ENCODE measurements at places on chromosomes 7 and 10.
A peak's percentile ranks its signal among the peaks of the same experiment; 100 is the strongest.

GRCh38 chr10:23343591-23344240 is 881 bp downstream of the C10orf67 start:
- no peak for DNase-seq

GRCh38 chr10:78210548-78210947 is 176.9 kb downstream of the RPS24 start:
- no peak for DNase-seq

DNA sequence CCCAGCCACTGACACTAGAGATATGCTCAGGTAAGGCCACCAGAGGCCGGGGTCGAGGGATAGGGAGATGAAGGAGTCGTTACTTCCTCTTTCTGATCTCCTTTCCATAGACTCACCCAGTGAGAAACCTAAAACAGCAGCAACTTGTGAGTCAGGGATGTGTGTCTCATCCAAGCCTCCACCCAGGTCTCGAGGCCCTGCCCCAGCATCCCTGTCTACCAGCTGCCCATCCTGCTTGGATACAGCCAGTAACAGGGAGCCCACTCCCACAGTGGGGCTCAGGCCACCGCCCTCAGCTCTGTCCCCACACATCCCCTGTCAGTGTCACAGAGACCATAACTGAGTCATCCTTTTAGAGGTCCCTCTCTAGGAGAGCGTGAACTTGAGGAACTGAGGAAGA is 49.6 kb upstream of the CHST15 start:
- no peak for DNase-seq

GRCh38 chr7:104252409-104253134 is 44.8 kb upstream of the ORC5 start:
- no peak for DNase-seq

DNA sequence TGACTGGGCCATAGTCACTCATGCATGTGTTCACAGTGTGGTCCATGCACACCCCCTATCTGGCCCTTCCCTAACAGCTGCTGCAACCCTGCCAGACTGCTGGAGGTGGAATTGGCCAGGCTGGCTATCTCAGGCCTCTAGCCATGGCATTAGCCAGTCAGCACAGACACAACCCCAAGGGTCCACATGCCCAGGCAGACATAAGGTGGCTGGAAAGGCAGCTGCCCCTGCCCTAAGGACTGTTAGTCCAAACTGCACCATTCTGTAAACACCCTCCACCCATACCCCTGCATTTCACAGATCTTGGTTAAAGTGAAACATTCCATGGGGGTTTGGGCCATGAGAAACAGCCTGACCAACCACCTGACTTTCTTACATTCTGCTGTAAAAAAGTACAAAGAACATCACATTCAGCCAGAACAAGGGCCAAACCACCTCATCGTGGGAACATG is 137.4 kb upstream of the KCNMA1 start:
- no peak for DNase-seq

- DNase-seq, result no peak
Observed at GRCh38 chr10:132697578-132698200, 88.3 kb downstream of the NKX6-2 start.

DNA sequence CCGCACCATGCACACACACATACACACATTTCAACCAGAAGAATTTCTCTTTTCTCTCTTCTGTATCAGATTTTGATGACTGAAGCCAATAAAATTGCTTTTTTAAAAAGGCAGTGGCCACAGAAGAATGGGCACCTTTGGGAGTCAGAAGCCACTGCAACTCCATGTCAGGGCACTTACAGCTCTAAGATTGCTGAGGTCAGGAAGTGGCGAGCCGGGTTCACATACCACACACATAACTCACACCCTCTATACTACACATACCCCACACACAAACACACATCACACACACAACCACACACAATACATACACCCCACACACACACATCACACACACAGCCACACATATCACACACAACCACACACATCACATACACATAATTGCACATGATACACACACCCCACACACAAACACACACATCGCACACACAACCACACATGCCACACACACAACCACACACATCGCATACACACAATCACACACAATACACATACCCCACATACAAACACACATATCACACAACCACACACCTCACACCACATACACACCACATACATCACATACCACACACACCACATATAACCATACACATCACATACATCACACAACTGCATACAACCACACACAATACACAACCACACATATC is 31.2 kb downstream of the GPRIN2 start:
- no peak for DNase-seq

- no peak for DNase-seq
Observed at GRCh38 chr7:134834689-134835462, 55.4 kb downstream of the CALD1 start.

DNA sequence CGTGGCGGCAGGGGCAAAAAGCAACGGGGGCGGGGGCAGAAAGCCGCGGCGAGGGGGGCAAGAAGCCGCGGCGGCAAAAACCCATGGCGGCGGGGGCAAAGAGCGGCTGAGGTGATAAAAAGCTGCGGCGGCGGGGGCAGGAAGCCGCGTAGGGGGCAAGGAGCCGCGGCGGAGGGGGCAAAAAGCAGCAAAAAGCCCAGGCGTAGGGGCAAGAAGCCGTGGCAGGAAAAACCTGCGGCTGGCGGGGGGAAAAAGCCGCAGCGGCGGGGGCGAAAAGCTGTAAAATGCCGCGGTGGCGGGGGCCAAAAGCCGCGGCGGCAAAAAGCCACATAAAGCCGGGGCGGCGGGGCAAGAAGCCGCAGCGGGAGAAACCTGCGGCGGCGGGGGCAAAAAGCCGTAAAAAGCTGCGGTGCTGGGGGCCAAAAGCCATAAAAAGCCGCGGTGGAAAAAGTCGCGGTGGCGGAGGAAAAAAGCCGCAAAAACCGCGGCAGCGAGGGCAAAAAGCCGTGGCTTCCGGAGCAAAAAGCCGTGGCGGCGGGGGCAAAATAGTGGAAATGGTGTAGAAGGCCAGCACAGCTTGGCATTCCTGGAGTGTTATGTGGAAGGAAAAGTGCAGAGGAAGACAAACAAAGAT is 487.8 kb downstream of the ZNF33B start:
- no peak for DNase-seq

- DNase-seq, result no peak
Observed at GRCh38 chr10:1571587-1572237, 165.6 kb downstream of the ADARB2 start.

GRCh38 chr7:155414547-155415492 is 43.1 kb upstream of the EN2 start:
- no peak for DNase-seq

DNA sequence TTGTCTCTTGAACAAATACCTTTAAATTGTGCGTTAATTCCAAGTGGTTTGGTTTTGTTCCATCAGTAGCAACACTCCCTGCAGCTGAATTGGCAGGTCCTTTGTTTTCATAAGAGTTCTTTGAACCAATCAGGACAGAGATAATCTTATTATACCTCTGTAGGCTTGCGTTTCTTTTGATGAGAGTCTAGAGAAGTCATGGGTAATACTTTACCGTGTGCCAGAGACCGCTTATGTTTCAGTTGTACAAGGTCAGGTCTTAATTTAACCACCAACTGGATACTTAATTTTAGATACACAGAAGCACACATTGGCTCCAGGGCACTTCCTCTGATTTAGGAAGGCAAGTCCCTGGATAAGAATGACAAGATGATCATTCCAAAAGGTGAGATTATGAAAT is at the start of gene ASB15:
TSS of gene ASB15 (plus strand) at position 292 of the 400 bp plus-strand sequence. CDS start 12,682 bp downstream, outside the sequence.
- no peak for DNase-seq

DNA sequence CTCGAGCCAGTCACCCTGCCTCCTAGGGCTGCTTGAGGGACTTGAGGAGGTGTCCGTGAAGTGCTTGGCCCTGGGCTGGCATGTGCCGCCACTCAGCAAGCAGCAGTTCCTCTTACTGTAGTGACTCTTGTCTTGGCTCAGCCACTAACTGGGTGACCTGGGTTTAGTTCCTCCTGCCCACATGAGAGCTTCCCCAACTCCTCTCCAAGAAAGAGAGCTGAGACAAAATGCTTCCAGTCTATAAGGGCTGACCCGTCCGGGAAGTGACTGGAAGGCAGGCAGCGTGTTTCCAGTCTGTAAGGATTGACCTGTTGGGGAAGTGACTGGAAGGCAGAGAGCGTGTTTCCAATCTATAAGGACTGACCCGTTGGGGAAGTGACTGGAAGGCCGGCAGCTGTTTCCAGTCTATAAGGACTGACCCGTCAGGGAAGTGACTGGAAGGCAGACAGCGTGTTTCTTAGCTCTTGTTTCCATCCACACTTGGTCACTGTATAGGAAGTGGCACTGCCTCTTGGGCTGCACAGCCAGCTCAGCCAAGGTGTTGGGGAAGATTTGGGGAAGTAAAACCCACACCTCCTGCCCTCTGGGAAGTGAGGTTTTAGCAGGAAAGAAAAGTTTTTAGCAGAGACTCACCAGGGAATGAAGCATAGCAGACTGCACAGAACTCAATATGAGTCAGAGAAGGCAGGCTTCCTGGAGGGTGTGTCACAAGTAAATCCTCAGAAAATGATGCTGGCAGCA is 53.3 kb upstream of the PPIF start:
- DNase-seq, result no peak

DNA sequence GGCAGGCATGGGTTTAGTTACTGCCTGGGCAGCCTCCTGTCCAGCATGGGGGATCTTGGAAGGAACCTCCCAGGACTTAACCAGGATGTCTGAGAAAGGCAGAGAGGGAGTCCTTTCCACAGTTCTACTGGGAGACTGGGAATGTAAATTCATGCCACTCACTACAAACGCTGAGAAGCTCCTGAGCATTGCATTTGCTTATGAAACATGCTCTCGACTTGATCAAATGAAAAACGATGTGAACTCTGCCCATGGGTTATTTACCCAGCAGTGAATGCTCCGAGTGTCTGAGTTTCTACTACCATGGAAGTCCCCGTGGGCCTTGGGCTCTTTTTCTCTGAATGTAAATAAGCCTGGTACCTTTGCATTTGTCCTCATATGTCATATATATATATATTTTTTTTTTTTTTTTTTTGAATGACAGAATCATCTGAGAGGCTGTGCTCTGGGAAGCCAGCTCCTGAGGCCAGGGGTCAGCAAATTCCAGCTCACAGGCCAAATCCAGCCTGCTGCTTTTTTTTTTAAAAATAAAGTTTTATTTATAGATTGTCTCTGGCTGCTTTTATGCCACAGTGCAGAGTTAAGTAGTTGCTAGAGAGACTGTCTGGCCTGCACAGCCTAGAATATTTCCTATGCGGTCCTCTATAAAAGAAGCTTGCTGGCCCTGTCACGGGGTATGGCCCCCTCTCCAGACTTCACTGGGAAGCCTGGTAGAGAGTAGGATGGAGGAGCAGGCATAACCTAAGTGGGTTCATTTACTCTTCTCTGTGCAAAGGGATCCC is 21.4 kb upstream of the RAPGEF5 start:
- no peak for DNase-seq

DNA sequence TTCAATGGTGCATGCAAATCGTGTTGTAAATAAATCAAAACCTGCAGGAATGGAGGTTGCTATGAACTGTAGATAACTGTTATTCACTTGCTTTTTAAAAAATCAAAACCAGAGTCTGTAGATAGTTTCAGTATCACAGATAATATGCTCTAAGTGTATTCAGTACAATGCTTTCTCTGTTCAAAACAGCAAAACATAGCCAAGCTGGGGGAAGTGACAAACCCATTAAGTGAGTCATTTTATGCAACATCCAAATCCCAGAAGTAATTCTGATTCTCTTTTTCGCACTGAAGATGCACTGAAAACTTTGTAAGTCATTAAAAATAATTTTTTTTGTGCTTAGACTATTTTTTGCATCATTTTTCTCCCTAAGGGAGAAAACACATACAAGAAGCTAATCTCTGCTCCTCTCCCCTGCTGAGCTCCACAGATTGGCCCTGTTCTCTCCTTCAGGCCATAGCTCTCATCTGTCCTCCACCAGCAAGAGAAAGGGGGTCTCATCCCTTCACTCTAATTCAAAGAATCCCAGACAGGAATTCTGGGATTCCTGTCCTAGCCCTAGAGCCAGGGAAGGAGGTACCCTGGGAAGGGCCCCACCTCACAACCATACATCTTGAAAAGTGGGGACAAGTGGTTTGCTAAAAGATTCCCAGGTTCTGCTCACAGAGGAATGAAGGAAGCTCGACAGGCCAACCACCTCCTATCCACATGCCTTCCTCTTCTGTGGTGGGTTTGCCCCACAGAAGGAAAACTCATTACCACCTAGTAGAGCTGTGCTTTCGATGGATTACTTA is 4.9 kb downstream of the PRTFDC1 start:
- peak; percentile 12 for DNase-seq

- no peak for DNase-seq
Observed at GRCh38 chr7:157281221-157281998, 55.4 kb upstream of the DNAJB6 start.

DNA sequence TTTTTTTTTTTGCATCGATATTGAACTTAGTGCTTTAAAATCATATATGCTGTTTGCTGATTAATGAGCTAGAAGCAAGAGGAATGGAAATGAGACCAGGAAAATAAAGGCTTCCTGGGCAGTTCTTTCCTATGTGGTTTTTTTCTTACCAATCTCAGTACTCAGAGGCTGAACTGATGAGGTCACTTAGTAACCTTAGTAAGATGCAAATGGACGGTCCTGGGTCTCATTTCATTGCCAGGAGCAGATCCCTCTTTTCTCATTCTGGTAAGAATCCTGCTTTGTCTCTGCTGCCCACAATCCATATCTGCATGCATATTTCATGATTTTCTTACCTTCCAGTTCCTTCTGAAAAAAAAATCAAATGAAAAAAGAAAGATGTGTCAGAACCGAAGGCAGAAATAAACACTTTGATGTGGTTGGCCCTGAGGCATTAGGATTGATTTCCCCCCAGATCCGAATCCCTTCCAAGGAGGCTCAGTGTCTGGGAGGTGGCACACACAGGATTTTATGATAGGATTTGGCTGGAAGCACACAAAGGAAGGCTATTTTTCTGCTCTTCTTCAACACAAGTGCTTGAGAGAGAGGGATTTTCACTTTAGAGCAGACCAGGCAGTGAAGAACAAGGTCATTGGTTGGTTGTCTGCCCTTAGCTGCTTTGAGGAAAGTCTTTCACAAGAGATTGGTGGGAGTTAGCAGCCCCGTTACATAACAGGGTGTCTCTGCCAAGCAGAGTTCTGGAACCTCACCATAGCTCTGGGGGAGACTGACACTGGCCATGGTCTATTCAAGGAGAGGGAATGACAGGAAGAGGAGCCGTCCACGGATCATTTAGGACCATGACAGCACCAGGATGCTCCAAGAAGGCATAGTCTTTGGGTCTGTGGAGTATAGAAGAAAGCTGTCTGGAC is 150.0 kb downstream of the CAMK1D start:
- no peak for DNase-seq

- DNase-seq, result no peak
Observed at GRCh38 chr7:94244760-94245159, 149.9 kb upstream of the COL1A2 start.

DNA sequence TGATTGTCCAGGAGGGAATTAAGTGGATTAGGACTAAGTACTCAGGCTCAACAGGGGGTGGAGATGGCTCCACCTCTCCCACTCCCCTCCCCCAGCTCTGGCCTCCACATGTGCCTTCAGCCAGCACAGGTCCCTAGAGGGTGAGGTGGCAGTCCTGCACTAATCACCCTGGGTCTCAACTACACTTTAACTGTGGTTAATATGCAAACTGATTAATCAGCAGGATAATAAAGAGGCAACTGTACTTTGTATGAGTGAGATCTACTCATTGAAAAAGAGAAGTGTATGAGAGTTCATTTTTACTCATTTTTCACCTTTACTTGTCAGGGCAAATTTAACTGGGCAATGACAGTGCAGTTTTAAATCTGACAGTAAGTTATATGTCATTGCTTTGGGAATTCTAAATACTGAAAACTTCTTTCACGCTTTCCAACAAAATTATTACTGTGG is 223.8 kb upstream of the CCDC6 start:
- no peak for DNase-seq

- no peak for DNase-seq
Observed at GRCh38 chr7:24192053-24192452, 91.9 kb upstream of the NPY start.
